AG09319 (cell line): ENCODE measurements at places on chromosomes 7 and 10.
A peak's percentile ranks its signal among the peaks of the same experiment; 100 is the strongest.

DNA sequence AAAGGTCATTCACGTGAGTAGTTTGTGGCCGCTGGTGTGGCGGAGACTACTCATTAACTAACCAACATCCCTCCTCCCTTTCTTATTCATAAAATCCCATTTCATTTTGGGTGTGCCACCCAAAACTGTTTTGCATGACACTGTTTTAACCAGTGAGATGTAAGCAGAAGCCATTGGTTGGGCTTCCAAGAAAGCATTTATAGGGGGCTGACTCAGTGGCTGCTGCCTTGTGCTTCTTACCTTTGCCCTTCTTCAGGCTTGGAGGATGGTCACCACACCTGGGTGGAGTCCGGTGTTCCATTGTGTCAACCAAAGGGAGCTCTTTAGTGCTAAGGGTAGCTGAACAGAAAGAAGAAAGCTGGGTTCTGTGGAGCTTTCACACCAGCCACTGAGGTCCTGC, 37.2 kb upstream of the EPC1 start:
- DNase-seq: no peak

DNA sequence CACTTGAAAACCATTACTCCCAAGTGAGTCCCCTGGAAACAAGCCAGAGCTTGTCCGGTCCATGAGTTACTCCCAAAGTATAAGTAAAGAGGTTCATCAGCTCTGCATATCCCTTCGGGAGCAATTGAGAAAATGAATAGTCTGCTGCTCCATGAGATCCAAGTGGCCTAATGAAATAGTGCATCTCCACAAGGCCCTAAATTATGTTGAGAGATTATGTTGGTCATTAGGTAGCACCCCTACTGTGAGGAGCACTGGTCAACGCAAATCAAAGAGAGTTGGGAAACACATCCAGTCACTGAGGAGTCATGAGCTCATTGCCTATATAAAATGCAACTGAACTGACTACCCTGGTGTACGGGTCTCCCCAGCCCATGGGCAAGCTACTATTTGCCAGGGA, 205.5 kb upstream of the AOAH start:
- DNase-seq: no peak

GRCh38 chr7:43769791-43770465, 11.4 kb downstream of the BLVRA start:
- no peak for DNase-seq

DNA sequence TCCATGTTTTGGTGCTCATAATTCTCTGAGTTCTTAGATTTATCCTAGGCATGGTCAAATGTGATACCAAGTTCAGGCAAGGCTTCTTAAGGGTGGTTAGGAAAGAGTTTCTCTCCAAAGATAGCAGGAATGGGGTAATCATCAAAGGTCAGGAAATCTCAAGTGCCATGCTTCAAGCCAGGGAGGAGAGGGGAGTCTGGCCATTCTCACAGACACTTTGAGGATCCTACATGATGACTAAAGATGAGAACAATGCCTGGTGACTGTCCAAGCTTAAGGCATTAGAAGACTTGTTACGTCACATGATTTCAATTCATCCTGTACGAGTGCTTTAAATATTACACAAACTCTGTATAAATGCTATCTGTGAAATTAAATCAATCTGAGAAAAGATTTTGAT, 59.4 kb downstream of the POM121L12 start:
- no peak for DNase-seq

GRCh38 chr10:123519861-123520260, 146.3 kb upstream of the GPR26 start:
- no peak for DNase-seq

GRCh38 chr10:361203-362081, 226.2 kb downstream of the ZMYND11 start:
- no peak for DNase-seq

- peak; percentile 64 for DNase-seq
Observed at GRCh38 chr10:3482200-3482993, 302.6 kb downstream of the KLF6 start.

- DNase-seq: no peak
Observed at GRCh38 chr7:130593033-130593432, 75.5 kb downstream of the COPG2 start.

DNA sequence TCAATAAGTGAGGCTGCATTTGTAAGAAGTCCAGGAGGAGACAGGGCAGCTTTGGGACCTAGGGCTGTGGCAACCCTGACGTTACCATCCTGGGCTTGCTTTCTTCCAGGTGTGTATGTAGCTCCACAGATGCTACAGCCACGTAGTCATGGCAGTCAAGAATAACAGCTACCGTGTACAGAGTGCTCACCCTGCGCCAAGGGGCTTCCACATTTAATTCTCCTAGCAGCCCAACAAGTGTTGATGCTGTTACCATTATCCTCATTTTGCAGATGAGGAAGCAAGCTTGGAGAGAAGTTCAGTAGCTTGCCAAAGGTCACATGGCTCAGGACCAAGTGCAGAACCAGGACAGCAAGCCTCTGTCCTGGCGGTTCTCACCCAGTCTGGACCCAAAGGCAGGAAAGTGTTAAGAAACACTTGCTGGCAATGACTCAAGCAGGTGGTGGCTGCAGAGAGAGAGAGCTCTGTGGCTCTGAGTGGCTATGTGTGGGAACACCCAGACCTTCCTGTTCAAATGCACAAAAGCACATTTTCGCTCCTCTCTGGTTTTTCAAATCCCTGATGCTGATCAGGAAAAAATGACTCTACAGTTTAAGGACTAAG, 89.8 kb downstream of the CREM start:
- DNase-seq: no peak

GRCh38 chr10:74641659-74642058, 184.7 kb upstream of the KAT6B start:
- DNase-seq: no peak

GRCh38 chr10:20993389-20993788, 96.3 kb upstream of the NEBL start:
- DNase-seq: no peak

GRCh38 chr7:101112233-101112632, 14.7 kb upstream of the SERPINE1 start:
- DNase-seq: no peak

DNA sequence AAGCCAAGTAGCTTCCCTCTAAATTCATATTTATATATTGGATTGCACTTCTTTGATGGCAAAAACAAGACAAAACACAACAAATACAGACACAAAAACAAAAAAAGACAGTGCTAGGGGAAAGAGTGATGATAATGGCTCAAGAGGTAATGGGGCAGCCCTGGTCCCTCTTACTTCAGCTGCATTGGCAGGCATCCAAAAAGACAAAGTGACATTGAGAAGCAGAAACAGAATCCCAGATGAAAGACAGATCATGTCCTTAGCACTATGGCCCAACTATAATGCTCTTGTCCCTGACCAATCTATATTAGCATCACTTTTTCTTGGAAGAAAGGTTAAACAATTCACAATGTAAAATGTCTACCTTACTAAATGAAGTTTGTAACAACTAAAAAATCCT, 76.2 kb downstream of the GPR85 start:
- no peak for DNase-seq

GRCh38 chr10:29411666-29412315, 122.9 kb downstream of the LYZL1 start:
- no peak for DNase-seq

GRCh38 chr7:121000081-121000983, 11.8 kb downstream of the CPED1 start:
- DNase-seq: no peak

GRCh38 chr7:150432915-150433892, 17.2 kb upstream of the GIMAP8 start:
- DNase-seq: no peak

GRCh38 chr7:150948791-150949251, 29.3 kb downstream of the KCNH2 start:
- no peak for DNase-seq

GRCh38 chr7:121494516-121494915, 98.4 kb upstream of the FAM3C start:
- DNase-seq: no peak

- no peak for DNase-seq
Observed at GRCh38 chr10:49277973-49278372, 21.0 kb upstream of the C10orf71 start.
